ENCODE measurements at places on chromosomes 1 and 21.

DNA sequence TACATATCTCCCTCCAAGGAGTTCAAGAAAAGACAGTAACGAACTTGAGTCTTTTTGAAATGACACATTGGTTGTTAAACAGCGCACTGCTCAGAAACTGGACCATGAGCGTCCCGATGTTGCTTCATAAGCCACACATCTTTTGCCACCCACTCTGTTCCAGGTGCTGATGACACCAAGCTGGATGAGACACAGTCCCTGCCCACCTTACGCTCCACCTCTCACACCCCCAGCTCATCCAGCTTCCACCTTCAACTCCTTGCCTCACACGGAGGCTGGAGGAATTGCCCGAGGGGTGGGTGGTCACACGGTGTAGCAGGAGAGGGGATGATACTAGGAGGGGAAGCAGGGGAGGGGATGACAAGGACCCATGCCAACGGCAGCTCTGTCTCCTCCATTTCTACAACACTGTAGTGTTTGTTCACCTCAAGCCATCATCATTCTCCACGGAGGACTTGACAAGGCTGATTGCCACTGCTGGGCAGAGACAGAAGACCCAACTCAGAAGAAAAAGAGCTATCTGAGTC, 148.5 kb upstream of the TNR start:
- DNase-seq = no peak

DNA sequence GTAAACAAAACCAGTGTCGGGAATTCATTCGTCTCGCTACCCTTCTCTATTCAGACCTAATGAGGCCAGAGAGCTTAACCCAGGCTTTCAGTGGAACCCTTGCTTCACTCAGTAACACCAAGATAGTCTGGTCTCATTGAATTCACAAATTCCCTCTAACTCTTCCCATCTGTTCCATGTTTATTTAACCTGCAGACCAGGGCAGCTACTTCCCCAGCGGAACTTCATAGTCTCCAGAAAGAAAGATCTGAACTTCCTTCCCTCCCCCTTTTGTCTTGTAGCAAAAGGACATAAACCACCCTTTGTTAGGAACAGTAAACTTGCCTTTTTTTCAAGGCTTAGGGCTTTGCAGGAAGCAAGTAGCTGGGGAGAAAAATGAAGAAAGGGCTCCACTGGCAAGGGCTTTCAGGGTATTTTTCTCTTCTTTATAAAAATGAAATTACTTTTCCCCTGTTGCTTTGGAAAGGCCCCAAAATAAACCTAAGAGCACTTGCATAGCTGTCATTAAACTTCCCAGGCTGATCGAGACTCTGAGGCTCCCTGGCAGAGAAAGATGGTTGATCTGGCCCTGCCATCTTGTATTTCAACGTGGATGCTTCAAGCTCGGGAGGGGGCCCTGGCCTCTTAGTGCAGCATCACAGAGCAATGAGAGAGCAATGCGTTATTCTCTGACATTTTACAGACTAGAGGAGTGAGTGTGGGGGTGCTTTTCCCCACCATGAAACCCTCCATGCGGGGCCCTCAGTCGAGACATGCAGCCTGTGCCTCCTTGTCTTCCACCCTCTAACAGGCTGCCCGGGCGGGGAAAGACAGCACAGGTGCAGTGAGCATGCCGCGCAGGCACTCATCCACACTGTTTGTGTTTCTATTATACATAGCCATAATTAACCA, 30.0 kb downstream of the MIS18A start:
- no peak for DNase-seq

DNA sequence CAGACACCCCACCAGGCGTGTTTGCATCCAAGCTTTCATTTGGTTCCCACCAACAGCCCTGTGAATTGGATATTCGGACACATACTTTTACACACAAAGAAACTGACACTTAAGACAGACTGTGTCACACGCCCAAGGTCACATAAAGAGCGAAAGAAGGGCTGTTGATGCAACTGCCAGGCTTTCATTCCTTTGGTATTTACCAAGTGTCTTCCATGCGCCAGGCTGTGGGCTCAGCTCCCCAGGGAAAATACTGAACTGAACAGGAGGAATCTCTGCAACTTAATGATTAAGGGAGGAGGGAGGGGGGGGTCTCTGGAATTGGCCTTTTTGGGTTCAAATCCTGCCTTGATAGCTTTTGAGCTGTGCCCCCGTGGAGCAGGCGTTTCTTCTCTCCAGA, 122.8 kb downstream of the ACTL8 start:
- no peak for DNase-seq

GRCh38 chr1:46646844-46647243, 21.3 kb downstream of the ATPAF1 start:
- DNase-seq = no peak

- DNase-seq = no peak
Measured at GRCh38 chr1:45002650-45003645, 8.2 kb downstream of the HECTD3 start.

- no peak for DNase-seq
Measured at GRCh38 chr1:199907361-199907760, 120.1 kb upstream of the NR5A2 start.

DNA sequence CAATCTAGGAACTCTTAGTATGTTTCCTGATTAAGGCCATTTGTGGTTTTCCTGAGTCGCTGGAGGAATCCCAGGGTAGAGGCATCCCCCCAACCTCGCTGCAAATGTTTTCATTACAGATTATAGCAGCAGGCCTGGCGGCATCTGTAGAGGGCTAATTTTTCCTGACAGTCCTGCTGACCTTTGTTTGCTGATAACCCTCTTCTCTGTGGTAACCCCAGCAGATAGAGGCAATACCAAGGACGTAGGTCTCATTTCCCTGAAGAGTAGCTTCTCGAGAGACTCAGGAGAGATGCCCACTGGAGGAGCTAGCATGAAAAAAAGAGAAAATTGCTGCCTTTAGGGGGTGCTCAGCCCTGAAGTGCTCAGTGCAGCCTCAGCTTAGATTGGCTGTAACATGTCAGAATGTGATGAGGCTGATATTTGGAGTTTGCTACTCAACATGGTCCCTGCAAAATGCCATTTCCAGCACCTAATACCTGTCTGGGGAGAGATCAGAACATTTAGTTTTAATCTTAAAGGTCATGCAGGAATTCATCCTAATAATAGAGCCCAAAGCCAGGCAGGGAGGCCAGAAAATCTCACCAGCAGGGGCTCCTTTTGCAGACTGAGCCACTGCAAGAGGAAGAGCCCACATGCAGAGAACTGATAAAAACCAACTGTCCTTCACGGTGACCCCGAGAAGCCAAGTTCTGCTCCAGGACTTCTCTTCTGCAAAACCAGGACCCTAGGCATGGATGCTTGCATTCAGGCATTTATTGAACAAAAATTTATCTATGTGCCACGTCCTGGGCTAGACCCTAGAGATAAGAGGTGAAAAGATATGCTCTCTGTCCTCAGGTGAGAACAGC, 184.5 kb downstream of the KAZN start:
- no peak for DNase-seq

DNA sequence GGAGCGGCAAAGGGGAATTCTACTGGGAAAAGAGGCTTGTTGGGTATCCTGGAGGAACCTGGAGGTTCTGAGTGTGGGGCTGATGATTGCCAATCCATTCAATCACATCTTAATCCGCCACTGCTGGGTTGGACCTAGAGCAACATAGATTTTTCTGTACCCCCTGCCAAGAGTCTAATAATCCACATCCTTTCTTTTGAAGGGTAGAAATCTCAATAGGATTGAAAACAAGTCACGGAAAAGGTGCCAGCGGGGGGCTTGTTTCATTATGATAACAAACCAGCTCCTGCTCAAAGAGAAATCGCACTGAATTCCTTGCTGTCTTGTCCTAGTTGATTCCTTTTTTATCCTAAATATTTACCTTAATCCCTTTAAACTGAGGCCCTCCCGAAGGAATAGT, 528.5 kb downstream of the ADGRL2 start:
- no peak for DNase-seq

DNA sequence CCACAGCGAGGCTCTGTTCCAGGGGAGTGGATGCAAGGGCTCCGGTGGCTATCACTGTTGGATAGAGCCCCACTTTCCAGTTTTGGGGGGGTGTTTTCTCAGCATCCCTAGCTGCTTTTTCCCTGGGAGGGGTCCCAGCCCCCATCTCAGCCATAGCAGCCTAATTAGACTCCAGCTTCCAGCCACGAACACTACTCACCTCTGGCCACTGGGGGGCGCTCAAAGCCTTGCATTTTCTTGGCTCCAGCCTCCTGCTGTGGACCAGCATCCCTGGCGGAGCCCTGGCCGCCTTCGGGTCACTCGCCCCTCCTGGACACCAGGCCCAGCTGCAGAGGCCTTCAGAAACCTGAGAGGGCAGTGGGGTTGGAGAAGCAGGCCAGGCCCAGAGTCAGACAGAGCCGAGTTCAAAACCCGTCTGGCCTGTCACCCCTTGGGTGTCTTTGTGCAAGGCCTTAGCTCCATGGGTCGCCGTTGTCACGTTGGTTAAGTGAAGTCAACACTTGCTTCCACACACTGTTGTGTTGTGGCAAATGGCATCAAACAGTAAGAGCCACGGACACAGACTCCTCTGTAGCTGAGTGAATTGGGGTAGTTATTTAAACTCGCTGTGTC, 93.5 kb upstream of the ACTL8 start:
- DNase-seq = peak; percentile 34

All from Kasumi-1 (cell line).